ENCODE measurements at places on chromosomes 2 and 18.

DNA sequence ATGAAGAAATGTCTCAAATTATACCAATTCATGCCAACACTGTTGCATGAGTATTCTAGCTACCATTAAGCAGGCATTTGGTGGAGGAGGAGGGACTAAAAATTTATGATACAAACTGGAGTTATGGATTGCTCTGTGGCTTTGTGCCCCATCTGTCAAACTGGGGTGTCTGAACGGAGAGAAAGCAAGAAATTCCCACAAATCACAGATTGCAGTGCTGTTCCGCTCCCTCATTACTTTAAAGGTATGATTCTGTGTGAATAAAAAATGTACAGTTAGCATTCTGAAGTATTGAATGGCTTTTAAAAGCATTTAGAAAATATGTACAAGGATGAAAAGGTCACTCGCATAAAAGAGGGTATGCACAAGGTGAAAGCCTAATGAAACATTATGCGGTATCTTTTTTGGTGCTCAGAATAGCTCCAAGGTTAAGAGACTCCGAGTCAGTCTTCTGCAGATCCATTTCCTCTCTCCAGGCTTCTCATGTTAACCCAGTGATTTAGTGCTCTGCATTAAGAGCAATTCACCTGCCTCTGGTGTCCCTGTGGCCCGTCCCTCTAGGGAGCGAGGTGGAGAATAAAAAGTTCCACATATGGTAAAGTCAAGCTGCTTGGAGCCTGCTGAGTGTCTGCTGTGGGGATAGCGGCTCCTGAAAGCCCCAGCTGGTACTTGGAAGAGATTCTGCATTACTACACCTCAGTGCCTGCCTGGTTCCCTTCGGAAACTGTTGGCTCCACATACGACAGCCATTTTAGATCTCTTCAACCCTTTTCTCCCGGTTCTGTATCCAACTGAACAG is 184.2 kb downstream of the ZNF521 start:
- no peak for DNase-seq

GRCh38 chr2:96499061-96499960 is 5.8 kb downstream of the NEURL3 start:
- DNase-seq = no peak

DNA sequence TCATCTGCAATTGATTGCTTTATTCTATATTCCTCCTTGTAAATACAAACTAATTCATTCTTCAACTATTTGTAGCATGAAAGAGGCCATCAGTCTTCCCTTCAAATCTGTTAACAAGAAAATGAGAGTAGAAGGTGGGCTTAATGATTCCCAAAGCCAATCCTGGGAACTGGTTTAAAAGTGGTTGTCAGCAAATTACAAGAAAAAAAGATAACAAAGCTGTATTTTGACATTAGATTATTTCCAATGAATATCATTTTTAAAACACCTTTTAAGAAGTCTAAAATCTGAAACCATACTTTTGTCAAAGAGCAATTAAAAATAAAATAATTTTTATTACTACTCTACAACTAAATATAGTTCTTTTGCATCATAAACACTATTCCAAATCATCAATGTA is 139.2 kb downstream of the DYM start:
- no peak for DNase-seq

GRCh38 chr18:9753846-9754245 is 45.7 kb downstream of the RAB31 start:
- DNase-seq = no peak

GRCh38 chr2:37742286-37742685 is 70.8 kb upstream of the CDC42EP3 start:
- no peak for DNase-seq

GRCh38 chr2:178844701-178845100 is 37.5 kb upstream of the TTN start:
- no peak for DNase-seq

GRCh38 chr2:88442473-88442872 is 10.0 kb downstream of the FOXI3 start:
- no peak for DNase-seq

- DNase-seq = peak; percentile 5
Observed at GRCh38 chr2:223613017-223613950, 11.1 kb upstream of the SCG2 start.

DNA sequence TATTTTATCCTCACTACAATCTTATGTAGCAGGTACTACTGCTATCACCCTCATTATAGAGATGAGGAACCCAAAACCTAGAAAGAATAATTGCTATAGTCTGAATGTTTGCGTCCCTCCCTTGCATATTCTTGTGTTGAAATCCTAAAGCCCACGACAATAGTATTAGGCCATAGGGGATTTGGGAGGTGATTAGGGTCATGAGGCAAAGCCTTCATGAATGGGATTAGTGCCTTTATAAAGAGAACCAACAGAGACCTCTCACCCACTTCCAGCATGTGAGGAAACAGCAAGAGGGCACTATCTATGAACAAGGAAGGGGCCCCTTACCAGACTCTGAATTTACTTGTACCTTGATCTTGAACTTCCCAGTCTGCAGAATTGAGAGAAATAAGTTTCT is 500.3 kb upstream of the FAM98A start:
- no peak for DNase-seq

DNA sequence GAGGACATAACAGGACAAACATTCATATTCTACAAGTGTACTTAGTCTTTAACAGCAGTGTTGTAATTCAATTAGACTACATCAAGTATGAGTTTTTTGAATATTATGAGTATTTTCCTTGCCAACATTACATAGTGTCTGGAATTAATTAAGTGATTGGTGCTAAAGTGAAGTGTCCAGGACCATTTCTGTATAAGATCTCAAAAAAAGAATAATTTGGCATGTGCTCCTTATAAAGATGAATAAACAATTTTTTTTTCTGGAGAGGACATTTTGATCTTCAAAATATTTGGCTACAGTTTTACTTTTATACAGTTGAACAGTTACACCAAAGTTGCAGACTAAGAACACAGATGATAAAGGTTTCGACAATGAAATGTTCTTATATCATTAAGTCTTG is 15.1 kb upstream of the EPB41L3 start:
- no peak for DNase-seq

All from hematopoietic multipotent progenitor cell treated with erythropoietin and hydrocortisone succinate and interleukin-3 and kit ligand, for 4 days (in vitro differentiated cells).